ENCODE measurements at places on chromosomes 2 and 18. TPM values are rescaled to one million over a fixed set of nuclear protein-coding genes. Genes with fewer than 3 reads are reported as not detected.
A peak's percentile ranks its signal among the peaks of the same experiment; 100 is the strongest.

REG1B gene
- not detected for total RNA-seq

ABCG5 gene
- total RNA-seq: not detected

KCNS3 gene
- total RNA-seq: 0.84 TPM

TMEM182 gene
- 5.3 TPM for total RNA-seq

TLX2 gene
- not detected for total RNA-seq

SLC19A3 gene
- total RNA-seq: not detected

SP110 gene
- 11.9 TPM for total RNA-seq

KRTCAP3 gene
- 6.9 TPM for total RNA-seq

CEP192 gene
- total RNA-seq: 14.3 TPM

DNA sequence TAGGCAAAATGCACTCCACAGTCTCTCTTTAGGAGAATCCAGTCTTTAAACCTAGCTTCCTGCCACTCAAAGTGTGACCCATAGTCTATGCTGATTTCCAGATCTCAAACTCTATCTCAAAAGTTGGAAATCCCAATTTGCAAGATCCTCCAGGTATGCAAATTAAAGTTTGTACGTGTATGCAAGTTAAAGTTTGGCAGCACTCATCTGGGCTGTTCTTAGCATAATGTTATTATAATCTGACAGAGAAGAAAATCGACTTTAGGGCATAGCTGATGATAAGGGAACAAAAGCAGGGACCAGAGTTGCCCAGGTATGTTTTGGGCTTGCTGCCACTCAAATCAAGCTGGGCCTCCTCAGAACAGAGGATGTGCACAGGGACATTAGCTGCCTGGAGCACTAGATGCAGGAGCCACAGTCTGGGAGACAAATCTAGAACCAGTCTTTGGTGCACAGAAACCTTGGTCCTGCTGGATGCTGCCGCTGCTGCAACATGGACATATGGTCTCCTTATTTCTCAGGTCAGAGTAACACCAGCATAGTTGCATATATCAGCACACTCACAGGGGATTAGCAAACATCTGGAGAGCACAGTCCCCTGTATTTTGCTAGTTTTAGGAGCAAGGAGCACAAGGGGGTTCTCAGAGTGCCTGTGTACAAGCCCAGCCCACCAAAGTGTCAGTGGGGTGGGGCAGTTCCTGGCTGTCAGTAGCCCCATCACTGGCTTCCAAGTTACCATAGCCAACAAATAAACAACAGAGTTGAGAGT, 242.6 kb downstream of the TTC32 start:
- peaks cover 14% of the 10 kb centered on the region for H3K4me1 ChIP-seq
- DNase-seq: no peak
- no peak overlapping the region for H3K4me3 ChIP-seq
- peaks cover 6% of the 10 kb centered on the region for H3K36me3 ChIP-seq
- H3K27me3 ChIP-seq: no peaks in the 10 kb centered on the region

GRCh38 chr2:232574674-232575403, 24.4 kb downstream of the EIF4E2 start:
- no peaks in the 10 kb centered on the region for H3K4me1 ChIP-seq
- no peak overlapping the region for H3K4me3 ChIP-seq
- H3K27me3 ChIP-seq: no peaks in the 10 kb centered on the region
- no peak overlapping the region for H3K27ac ChIP-seq

GRCh38 chr18:58781627-58782194, 83.0 kb upstream of the ZNF532 start:
- H3K27ac ChIP-seq: no peak overlapping the region
- H3K27me3 ChIP-seq: no peaks in the 10 kb centered on the region
- H3K36me3 ChIP-seq: no peaks in the 10 kb centered on the region
- H3K4me1 ChIP-seq: peaks cover 24% of the 10 kb centered on the region
- peak; percentile 84 for DNase-seq

- peaks cover 7% of the 10 kb centered on the region for H3K4me1 ChIP-seq
- DNase-seq: no peak
- no peak overlapping the region for H3K4me3 ChIP-seq
- H3K27ac ChIP-seq: no peak overlapping the region
Measured at GRCh38 chr18:9898792-9899549, 13.2 kb downstream of the TXNDC2 start.

DNA sequence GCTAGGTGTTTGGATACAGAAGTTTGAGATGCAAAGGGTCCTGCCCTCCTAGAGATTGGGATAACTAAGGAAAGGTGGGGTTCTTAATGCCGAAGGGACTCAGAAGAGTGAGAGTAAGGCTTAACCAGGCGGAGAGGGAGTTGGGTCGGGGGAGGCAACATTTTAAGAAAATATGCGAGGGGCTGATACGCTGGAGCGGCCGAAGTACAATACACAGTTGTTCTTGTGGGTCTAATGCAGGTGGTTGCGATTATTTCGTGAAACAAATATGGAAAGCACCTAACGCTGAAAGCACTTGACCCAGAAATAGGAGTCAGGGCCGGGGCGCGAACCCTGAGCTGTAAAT, 344 bp upstream of the MRPL33 start:
- no peak for DNase-seq
- H3K4me3 ChIP-seq: peak overlapping the region; percentile 98
- H3K36me3 ChIP-seq: peaks cover 49% of the 10 kb centered on the region
- H3K27me3 ChIP-seq: no peaks in the 10 kb centered on the region
- peaks cover 34% of the 10 kb centered on the region for H3K4me1 ChIP-seq
- H3K27ac ChIP-seq: peak overlapping the region; percentile 95

DNA sequence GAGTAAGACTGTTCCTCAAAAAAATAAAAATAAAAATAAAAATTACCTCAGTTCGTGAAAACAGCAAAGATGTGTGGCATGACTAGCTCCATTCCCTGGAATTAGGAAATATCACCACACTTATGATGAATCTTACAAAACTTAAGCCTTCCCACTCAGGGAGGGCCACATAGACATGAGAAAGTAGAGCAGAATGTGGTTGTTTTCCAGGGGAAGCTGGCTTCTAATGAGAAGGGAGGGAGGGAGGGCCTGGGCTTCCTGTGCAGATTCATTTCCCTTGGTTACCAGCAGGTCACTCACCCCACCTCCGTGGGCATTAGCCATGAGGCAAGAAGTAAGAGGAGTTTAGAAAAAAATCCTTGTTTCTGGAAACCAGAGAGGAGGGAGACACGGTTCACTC, 95.9 kb upstream of the RMDN2 start:
- H3K36me3 ChIP-seq: no peaks in the 10 kb centered on the region
- no peak overlapping the region for H3K27ac ChIP-seq

- H3K27ac ChIP-seq: no peak overlapping the region
Measured at GRCh38 chr2:237406371-237406895, 7.5 kb downstream of the COL6A3 start.

DNA sequence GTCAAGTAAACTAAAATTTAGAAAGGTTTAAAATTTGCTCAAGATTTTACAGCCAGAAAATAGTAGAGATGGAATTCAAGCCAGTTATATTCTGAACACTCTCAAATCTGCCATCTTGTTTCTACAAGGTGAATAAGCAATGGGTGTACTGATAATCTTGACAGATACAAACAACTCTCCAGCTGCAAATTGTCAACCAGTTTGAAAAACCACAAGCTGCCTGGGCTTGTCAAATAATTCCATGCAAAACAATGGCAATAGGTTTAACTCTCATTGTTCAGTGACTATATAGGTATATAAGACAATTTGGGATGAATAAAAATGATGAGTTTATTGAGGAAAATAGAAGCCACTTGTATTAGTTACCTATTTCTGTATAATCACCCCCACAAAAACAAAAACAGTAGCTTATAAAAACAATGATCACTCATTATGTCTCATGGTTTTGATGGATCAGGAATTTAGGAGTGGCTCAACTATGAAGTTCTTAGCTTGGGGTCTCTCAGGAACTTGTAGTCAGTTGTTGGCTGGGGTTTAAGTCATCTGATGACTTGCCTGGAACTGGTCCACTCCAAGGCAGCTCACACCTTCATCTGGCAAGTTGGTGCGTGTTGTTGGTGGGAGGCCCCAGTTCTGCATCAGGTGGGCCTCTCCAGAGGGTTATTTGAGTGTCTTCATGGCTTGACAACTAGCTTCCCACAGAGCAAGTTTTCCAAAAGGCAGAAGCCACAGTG, 12.6 kb upstream of the EVA1A start:
- peaks cover 21% of the 10 kb centered on the region for H3K4me1 ChIP-seq
- no peaks in the 10 kb centered on the region for H3K36me3 ChIP-seq
- peak overlapping the region; percentile 68 for H3K27ac ChIP-seq
- H3K27me3 ChIP-seq: no peaks in the 10 kb centered on the region
- peak; percentile 27 for DNase-seq
- no peak overlapping the region for H3K4me3 ChIP-seq

DNA sequence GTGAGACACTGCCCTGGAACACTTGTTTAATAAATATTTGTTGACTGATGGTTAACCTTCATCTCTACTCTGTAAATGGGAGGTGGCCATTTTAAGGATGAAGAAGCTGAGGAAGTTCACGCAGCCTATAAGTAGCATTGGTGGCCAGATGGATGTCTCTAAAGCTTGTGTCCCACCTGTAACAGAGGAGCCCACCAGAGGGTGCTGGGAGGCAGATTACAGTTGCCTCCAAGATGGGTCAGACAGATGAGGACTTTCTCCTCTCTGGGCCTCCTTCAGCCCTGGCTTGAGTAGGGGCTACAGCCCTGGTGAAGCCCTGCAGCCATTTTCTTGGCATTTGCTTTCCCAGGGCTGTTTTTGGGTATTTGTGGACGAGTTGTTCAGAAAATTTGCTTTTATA, 45.0 kb upstream of the MCFD2 start:
- peaks cover 30% of the 10 kb centered on the region for H3K4me1 ChIP-seq
- no peak overlapping the region for H3K4me3 ChIP-seq

- H3K4me3 ChIP-seq: no peak overlapping the region
- DNase-seq: no peak
- no peaks in the 10 kb centered on the region for H3K4me1 ChIP-seq
- H3K27ac ChIP-seq: no peak overlapping the region
- H3K36me3 ChIP-seq: no peaks in the 10 kb centered on the region
Measured at GRCh38 chr2:196555726-196556125, 83.8 kb upstream of the CCDC150 start.

GRCh38 chr2:120439067-120439368, 93.1 kb downstream of the INHBB start:
- H3K27me3 ChIP-seq: no peaks in the 10 kb centered on the region
- H3K4me3 ChIP-seq: no peak overlapping the region
- DNase-seq: no peak
- peaks cover 8% of the 10 kb centered on the region for H3K4me1 ChIP-seq
- H3K36me3 ChIP-seq: peaks cover 6% of the 10 kb centered on the region

DNA sequence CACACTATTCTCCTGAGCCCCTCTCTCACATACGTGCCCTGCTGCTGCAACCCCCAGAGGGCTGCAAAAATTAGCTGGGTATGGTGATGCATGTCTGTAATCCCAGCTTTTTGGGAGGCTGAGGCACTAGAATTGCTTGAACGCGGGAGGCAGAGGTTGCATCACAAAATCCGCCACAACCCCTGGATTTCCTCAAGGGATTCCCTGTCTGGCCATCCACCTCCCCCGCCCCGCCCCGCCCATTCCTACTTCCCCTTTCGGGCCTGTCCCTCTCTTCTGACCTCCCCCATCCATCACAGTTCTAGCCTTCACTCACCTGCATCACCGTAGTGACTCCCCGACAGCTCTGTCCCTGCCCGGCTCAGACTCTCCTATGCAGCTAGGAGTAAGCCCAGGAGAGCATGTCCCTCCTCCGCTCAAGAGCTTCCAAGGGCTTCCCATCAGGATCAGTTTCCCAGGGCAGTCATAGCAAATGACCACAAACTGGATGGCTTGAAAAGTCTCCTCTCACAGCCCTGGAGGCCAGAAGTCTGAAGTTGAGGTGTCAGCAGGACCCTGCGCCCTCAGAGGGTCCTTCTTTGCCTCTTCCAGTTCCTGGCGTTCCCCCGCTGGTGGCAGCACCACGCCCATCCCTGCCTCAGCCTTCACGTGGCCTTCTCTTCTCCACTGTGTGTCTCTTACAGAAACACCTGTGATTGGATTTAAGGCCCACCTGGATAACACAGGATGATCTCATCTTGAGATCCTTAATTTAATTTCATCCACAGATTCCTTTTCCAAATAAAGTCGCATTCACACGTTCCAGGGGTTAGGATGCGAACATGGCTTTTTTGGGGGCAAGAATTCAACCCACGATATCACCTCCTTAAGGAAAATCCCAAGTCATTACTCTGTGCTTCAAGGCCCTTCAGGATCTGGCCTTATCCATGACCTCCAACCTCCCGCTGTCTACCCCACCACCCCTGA, 58.5 kb downstream of the HS1BP3 start:
- no peak for DNase-seq
- no peaks in the 10 kb centered on the region for H3K27me3 ChIP-seq
- H3K4me1 ChIP-seq: peaks cover 39% of the 10 kb centered on the region
- no peaks in the 10 kb centered on the region for H3K36me3 ChIP-seq
- H3K4me3 ChIP-seq: no peak overlapping the region

DNA sequence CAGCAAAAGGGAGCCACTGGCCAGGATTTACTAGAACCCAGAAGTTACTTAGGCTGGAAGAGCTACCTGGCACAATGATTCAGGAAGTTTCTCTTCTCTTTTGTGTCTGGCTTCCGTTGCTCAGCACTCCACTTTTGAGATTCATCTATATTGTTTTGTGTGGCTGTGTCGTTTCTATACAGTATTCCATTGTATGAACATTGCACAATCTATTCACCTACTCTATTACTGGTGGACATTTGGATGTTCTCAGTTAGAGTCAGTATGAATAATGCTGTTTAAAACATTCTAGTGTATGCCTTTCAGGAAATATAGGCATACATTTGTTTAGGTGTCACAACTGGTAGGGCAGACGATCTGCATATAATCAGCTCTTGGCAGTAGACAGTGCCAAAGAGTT, 36.3 kb upstream of the EPHA4 start:
- peaks cover 6% of the 10 kb centered on the region for H3K36me3 ChIP-seq
- H3K4me3 ChIP-seq: no peak overlapping the region
- no peaks in the 10 kb centered on the region for H3K27me3 ChIP-seq
- no peak overlapping the region for H3K27ac ChIP-seq
- DNase-seq: no peak
- peaks cover 29% of the 10 kb centered on the region for H3K4me1 ChIP-seq

- H3K4me1 ChIP-seq: peaks cover 32% of the 10 kb centered on the region
- peak overlapping the region; percentile 87 for H3K4me3 ChIP-seq
- no peak overlapping the region for H3K27ac ChIP-seq
- no peak for DNase-seq
- peaks cover 48% of the 10 kb centered on the region for H3K36me3 ChIP-seq
- H3K27me3 ChIP-seq: no peaks in the 10 kb centered on the region
Measured at GRCh38 chr2:233141901-233142300, 81.8 kb downstream of the INPP5D start.

DNA sequence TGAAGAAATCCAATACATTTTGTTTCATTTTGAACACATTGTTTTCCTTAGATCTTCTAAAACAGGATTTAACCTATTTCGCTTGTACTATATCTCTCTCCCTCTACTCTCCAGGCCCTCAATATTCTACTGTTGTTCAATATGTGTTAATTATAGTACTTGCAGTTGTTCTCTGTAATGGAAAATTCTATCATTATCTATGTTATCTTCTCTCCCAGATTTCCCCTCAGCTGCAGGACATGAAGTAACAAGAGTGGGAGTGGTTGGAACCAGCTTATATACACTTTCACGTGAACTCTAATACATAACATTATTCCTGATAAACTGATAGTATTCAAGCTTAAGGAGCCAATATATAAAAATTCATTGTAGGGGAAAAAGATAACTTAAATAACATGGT, 7.0 kb upstream of the STRN start:
- no peak overlapping the region for H3K27ac ChIP-seq
- no peak overlapping the region for H3K4me3 ChIP-seq
- no peaks in the 10 kb centered on the region for H3K4me1 ChIP-seq
- no peaks in the 10 kb centered on the region for H3K36me3 ChIP-seq
- no peaks in the 10 kb centered on the region for H3K27me3 ChIP-seq
